ENCODE measurements at places on chromosomes 3 and 15.

DNA sequence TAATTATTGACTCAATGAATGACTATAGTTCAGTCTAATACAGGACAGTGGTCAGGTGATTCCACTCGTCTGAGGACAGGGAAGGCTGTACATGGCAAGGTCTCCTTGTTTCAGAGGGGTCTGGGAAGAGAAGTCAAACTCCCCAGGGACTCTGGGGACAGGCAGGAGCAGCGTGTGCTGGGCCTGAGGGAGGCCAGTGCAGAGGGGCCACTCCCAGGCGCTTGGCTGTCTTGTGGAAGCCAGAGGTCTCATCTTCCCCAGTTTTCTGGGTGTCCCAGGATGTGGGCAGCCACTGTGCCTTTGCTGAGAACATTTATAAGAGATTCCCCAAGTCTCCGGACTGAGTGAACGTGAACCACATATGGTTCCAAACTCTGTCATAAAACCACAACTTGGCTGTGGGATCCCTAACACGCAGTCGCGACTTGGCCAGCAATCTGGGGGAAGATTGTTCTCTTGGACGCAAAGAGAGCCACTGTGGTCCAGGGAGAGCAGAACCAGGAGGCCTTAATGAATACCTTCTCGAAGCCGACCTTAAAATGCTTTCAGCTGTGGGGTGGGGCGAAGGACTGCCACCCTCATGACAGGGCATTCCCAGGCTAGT lies 30.4 kb downstream of the BHLHE40 start:
- no peak for DNase-seq

GRCh38 chr3:2599471-2599870 lies 500.8 kb downstream of the CNTN4 start:
- no peak for DNase-seq

DNA sequence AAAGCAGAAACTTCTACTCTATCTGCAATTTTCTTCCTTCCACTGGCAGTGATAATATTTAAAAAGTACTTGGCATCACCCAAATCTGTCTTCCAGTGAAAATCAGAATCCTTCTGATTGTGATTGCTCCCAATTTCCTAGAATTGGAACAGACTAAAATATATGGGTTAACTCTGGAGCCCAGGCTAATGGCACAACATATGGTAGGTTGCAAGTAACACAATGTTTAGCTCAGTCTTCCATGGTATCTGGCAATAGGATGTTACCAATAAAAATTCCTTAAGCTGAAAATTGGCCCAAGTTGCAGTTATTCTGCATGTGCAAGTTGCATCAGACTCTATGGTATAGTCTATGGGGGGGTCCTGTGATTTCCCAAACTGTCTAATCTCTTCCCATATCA lies 273.5 kb upstream of the ADAMTS9 start:
- DNase-seq: no peak

GRCh38 chr3:42036483-42036823 lies 54.7 kb upstream of the TRAK1 start:
- DNase-seq: no peak

- DNase-seq: no peak
Measured at GRCh38 chr3:187983484-187984124, 170.4 kb upstream of the LPP start.

GRCh38 chr15:69648212-69648611 lies 195.6 kb downstream of the RPLP1 start:
- no peak for DNase-seq

DNA sequence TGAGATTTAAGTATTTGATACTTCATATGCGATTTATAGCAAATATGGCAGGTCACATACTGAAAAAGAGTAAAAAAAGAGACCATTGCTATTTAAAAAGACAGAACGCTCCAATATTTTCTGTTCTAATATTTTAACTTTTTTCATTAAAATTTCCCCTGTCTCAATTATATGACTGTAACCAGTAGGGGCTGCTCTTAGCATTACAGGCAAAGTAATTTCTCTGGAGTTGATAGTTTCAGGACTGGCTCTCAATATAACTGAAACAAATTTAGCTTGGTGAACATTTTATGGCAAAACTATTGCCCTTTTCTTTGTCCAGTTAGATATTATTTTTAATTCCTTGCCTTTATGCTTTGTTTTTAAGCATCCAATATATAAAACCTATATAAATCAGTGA lies 286.3 kb upstream of the ROBO2 start:
- no peak for DNase-seq
